ENCODE measurements at places on chromosomes 7 and 10.

GRCh38 chr10:106727170-106727569, 437.3 kb downstream of the SORCS1 start:
- no peak for DNase-seq

- no peak for DNase-seq
These were observed at the start of gene AMPH for GRCh38 chr7:38630720-38631673. Gene AMPH (minus strand): TSS chr7:38631373. CDS start chr7:38631351, 22 bp downstream.

- DNase-seq = no peak
These were observed 151.0 kb downstream of the PLPP4 start for GRCh38 chr10:120607710-120608703.

DNA sequence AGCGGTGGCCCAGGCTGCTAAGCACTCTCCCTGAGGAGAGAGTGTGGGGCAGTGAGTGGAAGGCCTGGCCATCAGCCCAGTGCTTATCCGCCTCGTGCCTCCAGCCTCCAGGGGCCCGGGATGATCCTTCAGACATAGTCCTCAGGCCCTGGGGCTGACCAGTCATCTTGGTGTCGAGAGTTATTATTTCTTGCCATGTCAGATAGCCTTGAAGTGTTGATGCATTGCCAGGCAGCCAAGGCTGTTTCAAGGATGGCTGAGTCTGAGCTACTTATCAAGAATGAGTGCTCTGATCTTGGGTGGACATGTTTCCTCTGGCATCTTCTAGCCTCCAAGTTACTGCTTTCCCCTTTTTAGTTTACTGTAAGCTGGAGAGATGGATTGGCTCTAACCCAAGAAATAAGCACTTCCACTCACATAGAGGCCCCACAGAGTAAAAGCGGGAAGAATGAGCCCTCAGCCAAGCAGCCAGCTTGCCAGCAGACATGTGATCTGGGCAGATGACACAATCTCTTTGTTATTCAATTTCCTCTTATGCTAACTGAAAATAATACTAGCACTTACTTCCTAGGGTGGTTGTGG, 136.5 kb upstream of the NAMPT start:
- DNase-seq = peak; percentile 43

- DNase-seq = no peak
These were observed 263.1 kb upstream of the CXCL12 start for GRCh38 chr10:44647877-44648542.

DNA sequence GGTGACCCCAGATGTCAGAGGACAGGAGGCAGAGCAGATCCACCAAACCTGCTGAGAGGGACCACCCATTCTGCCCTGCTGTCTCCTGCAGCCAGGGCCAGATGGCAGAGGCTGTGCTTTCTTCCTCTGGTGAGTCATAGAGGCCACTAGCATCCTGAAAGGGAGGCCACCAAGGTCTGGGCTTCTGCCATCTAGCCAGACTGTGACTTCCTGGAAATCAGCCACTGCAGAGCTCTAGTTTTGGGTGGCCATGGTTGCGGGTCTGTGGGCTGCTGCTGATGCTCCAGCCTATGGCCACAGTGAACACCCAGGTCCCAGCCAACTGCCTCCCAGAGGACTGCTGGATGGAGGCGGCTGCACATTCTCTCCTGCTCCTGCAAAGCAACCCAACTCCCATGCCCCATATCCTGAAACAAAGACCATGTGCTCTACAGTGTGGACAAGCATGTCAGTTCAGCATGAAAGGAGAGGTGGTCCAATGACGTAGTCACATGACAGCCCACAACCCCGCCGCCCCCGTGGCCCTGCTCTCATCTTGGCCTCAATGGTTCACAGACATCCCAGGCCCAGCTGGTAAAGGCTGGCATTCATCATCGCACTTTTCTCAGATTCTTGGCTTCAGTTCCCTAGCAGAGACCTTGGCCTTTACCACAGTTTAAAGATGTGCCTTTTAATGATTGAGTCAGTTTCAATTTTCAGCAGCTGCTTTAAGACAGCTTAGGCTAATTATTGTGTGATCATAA, 73.9 kb upstream of the CXCL12 start:
- no peak for DNase-seq

DNA sequence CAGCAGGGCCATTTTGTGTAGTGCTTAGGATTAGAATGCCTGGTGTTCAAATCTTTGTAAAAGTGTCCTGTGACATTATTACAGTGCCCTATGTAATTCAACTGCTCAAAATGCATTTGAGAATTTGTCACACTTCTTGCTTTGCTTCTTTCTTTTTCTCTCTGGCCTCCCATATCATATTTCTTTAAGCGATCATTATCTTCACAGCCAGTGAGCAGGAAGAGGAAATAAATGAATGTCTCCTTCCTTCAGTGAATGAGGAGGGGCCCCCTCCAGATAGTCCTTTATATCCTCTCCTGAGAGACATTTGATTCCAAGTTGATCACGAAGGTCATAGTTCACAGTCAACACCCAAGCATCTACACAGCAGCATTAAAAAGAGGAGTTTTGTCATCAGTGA, 425.1 kb upstream of the NPVF start:
- DNase-seq = no peak

GRCh38 chr7:100464210-100464660, at the start of gene SPACDR:
Gene SPACDR (minus strand): TSS chr7:100464260. CDS start chr7:100464025, 235 bp downstream.
- DNase-seq = no peak

- no peak for DNase-seq
These were observed 24.3 kb downstream of the SEM1 start for GRCh38 chr7:96685353-96685752.

DNA sequence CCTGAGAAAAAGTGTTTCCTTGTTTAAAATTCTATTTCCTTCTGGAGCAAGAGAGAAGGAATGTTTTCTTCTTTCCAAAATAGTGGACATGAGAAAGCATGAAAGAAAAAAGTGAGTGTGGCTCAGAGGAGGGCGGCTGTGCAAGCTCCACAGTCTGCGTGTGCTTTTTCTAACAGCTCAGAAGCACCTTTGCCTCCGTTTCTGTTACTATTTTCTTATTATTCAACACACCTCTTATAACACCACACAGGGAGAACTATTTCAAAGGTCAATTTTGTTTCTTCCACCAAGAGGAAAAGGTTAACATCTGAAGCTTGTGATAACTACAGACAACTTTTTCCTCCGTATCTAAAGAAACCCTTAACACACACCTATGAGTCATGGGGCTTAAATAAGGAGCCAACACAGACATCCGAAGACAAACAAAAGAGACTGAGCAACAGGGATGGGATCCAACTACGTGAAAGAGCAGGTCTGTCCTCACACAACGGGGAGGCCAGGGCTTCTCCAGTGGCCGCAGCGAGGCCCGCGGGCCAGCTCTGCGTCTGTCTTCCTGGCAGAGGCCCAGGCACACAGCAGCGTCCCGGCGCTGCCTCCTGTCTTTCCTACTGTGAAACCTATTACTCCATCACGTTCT, 36.2 kb upstream of the NCAPG2 start:
- no peak for DNase-seq

DNA sequence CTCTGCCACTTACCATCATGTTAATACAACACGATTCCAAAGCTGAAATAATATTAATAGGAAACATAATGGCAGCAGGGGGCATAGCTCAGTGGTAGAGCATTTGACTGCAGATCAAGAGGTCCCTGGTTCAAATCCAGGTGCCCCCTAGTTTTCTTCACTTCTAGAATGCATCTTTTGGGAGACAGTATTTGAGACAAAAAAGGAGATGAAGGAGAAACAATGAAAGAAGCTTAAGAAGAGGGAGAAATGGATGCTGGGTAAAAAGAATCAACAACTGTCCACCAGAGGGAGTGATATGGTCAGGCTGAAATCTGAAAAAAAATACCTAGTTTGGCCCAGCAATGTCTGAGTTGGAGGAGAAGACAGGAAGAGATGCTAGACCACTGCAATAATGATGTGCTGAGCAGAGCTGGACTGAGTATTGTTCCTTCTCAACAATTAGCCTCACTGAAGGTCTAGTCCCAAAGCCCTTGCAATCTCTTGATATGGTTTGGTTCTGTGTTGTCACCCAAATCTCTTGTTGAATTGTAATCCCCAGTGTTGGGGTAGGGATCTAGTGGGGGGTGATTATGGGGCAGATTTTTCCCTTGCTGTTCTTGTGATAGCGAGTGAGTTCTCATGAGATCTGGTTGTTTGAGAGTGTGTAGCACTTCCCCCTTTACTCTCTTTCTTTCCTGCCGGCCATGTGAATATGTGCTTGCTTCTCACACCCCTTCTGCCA, 48.3 kb downstream of the ZNF783 start:
- DNase-seq = peak; percentile 56

- no peak for DNase-seq
These were observed 60.6 kb upstream of the LRRN3 start for GRCh38 chr7:111030336-111030735.

- peak; percentile 72 for DNase-seq
These were observed 928 bp downstream of the COMTD1 start for GRCh38 chr10:75234683-75235374.

DNA sequence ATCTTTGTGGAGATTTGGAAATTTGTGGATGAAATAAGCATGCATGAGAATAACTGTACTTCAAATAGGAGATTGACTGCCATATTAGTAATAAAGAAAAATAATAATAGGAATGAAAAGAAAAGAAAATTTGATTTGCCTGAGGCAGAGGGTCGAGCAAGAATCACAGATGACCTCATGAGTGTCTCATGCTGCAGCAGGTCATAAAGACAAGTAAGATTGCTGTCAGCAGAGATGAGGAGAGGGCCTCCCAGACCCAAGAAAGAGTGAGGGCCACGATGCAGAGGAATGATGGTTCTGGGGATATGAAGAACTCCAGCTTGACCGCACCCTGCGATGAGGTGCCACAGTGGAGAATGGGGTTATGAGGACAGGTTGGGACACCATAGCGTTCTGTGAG, 39.2 kb downstream of the TOMM7 start:
- no peak for DNase-seq

DNA sequence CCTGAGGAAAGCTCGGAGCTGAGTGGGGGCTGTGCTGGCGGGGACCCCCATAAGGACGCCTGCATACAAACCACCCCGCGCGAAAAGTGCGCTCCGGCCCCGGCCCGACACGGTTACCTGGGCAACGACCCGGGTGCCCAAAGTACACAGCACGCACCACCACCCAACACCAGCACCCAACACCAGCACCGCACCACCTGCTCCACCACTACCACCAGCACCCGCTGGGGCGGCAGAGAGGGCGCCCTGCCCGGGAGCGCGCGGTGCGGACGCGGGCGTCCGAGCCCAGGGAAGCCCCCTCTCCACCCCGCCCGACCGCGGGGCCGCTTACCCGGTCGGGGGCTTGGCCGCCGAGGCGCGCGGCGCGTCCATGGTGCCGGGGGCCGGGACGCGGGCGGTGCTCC, 345 bp downstream of the COBL start:
- DNase-seq = peak; percentile 87

DNA sequence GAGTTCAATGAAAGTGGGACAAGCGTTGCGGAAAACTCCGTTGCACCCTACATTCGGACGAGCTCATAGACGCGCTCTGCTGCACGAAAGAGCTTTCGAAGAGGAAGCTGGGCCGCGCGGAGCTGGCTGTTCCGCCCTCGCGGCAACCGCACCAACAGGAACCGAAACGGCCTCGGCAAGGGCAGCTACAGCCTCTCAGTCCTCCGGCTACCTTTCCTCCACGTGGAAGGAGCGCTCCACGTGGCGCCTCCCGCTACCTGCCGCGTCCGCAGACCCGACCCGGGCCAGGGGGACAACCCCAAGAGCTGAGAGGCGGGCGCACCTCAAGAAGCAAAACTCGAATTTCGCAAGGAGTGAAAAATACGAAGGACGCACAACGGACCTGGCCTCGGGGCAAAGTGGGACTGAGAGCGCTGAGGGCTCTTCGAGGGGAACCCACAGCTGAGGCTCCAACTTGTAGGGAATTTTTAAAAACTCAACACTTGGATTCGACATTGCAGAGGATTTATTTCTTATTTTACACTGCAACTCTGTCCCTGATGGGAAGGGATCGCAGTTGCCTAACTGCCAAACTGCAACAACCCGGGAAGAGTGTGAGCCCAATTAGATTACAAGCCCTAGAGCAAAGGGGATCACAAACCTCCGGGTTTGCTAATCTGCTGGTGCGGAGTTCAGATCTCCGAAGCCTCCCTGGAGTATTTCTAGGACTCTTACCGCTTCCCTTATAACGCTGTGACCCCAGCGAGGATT, 1.4 kb downstream of the HPSE2 start:
- peak; percentile 55 for DNase-seq

- no peak for DNase-seq
These were observed 36.6 kb downstream of the POR start for GRCh38 chr7:75951506-75951905.

GRCh38 chr7:25707768-25708620, 444.0 kb upstream of the NFE2L3 start:
- peak; percentile 29 for DNase-seq

DNA sequence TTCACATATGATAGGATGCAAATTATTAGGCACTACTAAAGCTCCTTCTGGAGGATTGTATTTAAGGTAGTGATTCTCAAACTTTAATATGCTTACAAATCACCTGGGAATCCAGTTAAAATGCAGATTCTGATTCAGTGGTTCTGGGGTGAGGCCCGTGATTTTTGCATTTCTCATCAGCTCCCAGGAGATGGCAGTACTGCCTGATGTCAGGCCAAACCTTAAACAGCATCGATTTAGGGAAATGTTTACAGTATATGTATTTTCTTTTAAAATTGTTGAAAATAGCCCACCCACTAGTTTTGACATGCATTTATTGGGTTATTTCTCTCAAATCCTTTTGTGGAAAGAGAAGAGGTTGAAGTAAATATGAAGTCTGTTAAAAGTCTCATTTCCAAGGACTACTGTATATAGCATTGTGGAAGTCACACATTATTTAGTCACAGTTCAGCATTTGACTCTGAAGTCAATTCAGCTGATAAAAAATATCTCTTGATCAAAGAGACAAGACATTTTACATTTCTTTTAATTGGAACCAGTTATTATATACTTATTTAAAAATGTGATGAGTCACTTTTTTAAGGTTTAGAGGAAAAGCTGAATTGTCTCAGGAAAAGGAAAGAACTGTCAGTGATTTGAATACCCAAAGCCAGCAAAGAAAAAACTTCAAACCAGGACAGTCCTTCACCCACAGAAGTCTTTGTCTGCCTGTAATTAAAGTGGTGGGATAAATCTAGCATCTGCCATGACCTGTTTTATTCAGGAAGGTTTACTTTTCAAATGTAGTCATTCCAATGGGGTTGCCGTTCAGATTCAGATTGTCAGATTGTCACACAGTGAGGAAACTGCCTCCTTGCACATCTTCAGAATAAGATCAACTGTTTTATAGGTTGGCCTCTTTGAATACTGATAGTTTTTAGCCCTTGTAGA, 21.1 kb upstream of the HBP1 start:
- DNase-seq = peak; percentile 64

DNA sequence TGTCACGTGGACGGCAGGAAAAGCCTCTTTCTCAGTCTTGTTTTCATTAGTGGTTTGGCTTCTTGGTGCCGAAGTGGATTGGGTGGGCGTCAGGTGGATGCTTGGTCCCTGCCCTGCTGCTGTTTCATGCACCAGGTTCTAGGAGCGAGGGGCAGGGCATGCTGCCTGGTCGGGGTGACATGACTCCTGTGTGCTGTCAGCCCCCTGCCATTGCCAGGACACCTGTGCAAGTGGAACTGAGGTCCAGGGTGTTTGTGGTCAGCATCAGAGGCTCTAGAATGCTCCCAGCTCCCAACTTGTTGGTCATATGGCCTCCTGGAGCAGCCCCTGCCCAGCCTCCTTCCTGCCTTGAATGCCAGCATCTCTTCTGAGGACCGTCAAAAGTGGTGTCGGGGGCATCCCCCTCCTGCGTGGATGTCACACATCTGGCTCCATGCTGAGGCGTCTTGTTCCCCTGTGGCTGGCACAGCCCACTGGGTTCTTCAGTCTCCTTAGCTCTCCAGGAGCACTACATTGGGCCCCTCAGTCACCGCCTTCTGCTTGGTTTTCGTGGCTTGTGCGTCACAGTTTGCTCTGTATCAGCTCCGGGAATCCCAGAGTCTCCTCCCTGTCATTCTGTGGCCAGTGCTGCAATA, 24.8 kb downstream of the ADCY1 start:
- peak; percentile 7 for DNase-seq

All from stomach (tissue), 19 donors.